Stimulated activated CD8-positive, alpha-beta memory T cell treated with anti-CD3 and anti-CD28 coated beads, Interleukin-12 subunit alpha, Interleukin-12 subunit beta, amount 100 ng/mL, for 1 hour (primary cell): ENCODE measurements at places on chromosomes 11 and 22.

- DNase-seq, result no peak
These were observed 432.2 kb downstream of the NTM start for GRCh38 chr11:131802440-131803115.

DNA sequence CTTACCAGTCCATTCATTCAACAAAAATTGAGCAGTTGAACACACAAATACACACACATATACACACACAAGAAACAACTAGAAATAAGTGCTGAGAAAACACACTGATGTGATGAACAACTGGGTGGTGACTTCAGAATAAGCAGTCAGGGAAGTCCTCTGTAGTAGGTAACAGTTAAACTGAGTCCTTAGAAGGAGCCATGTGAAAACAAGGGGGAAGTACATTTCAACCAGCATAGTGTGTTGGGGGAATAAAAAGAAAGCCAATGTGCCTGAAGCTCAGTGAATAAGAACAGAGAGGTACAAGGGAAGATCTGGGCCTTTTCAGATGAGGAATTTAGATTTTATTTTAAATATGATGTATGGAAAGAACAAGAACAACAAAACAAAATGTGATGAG, 6.8 kb upstream of the TMEM123 start:
- no peak for DNase-seq

DNA sequence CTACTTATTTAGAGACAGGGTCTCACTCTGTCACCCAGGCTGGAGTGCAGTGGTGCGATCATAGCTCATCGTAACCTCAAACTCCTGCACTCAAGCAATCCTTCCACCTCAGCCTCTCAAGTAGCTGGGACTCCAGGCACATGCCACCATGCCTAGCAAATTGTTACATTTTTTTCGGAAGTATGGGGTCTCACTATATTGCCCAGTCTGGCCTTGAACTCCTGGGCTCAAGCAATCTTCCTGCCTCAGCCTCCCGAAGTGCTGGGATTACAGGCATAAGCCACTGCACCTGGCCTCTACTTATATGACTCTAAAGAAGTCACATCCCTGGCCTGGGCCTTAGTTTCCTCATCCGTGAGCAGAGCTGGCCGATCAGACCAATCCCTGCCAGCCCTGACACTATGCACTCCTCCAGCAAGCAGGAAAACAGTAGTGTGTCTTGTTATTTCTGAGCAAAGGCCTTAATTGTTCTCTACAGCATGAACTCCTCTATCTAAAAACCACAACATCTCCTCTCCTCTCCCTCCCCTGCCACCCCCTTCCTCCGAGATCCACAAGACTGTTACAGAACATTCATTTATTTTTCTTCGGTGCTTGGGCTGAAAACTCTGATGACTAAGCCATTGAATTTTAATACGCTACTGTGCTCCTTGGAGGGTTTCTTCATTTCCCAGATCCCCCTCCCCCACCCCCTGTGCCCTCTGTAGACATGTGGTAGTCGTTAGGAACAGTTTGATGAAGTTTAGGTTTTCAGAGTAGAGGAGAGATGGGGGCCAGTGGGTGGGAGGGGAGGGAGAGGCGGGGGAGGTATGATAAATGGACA, 91.5 kb downstream of the ABTB2 start:
- no peak for DNase-seq

GRCh38 chr22:48493733-48494132, 1333.9 kb downstream of the BRD1 start:
- no peak for DNase-seq

- no peak for DNase-seq
These were observed 69.2 kb upstream of the SHANK2 start for GRCh38 chr11:71321433-71322191.

DNA sequence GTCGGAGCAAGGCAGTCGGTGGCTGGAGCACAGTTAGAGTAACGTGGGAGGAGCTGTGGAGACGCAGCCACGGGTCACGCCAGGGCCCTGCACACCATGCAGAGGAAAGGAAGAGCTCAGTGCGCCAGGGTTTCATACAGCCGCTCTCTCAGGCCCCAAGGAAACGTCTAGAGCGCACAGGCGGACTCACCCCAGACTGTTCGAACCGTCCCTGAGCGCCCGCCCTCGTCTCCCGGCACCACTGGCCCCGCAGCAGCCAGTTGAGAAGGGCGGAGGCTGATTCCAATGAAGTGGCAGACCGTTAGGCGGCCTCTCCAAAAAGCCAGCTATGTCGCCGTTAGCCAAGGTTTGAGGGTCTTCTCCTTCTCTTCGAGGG, 483 bp upstream of the HYLS1 start:
- DNase-seq, result no peak

DNA sequence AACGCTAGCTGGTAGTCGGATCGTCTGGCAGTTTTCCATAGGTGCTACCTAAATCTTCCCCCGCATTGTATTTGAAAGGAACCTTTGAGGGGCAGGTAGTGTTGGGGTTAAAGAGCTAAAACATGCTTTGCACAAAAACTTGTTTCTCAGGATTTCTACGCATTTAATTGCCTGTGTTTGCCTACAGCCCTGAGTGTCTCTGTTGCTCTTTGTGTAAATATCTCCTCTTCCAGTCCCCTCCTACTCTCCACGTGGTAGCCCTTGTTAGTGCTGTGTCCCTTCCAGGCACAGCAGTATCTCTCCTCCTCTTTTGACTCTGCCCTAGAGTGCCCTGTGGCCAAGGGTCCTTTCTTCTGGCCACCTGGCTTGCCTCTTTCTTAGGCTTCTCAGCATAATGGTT, 81.7 kb downstream of the BARX2 start:
- no peak for DNase-seq

GRCh38 chr11:118226781-118227180, 2.0 kb upstream of the JAML start:
- no peak for DNase-seq

GRCh38 chr11:127478826-127479225, 478.3 kb upstream of the KIRREL3 start:
- DNase-seq, result no peak

DNA sequence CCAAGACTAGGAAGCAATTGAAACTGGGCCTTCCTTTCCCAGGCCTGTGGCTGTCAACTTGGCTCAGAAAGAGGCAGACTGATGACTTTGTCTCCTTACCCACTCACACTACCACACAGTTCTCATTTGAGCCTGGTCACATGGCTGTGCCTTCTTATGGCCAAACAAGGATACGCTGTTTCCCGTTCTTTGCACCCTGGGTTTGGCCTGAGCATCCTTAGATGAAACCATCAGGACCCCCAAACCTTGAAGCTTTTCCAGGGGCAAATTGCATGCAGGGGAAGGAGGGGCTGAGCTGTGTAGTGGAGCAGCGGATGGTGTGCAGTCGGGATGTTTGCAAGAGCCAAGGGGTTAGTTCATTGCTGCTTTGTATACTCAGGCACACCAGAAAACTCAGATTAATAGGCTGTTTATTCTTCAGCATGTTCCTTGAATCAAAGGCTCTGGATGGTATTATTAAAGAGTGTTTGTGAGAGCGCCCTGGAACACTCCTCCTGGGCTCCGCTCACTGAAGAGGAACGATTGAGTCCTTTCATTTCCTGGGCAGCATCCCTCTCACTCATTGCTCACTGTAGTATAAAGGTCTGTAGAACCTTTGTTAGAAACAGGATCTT, 69.8 kb downstream of the ARFGAP2 start:
- no peak for DNase-seq
